ENCODE measurements at places on chromosomes 4 and X.
A peak's percentile ranks its signal among the peaks of the same experiment; 100 is the strongest.

DNA sequence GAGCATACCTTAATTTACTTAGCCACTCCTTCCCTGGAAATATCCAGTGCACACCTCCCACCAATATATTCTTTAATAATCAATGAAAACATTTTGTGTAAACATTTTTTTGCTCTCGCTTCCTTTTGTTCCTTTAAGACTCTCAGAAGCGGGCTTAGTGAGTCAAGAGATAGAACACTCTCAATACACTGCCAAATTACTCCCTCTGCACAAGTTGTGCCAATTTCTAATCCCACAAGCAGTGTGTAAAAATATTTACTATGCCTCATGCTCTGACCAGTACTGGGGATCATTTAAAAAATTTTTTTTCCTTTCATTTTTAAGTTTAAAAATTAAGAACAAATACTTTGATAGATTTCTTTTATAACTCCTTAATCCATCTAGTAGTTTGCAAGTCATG, 5.1 kb downstream of the MORF4L2 start:
- H3K4me1 ChIP-seq, result peaks cover 11% of the 10 kb centered on the region
- no peak for DNase-seq
- no peak overlapping the region for H3K4me3 ChIP-seq

DNA sequence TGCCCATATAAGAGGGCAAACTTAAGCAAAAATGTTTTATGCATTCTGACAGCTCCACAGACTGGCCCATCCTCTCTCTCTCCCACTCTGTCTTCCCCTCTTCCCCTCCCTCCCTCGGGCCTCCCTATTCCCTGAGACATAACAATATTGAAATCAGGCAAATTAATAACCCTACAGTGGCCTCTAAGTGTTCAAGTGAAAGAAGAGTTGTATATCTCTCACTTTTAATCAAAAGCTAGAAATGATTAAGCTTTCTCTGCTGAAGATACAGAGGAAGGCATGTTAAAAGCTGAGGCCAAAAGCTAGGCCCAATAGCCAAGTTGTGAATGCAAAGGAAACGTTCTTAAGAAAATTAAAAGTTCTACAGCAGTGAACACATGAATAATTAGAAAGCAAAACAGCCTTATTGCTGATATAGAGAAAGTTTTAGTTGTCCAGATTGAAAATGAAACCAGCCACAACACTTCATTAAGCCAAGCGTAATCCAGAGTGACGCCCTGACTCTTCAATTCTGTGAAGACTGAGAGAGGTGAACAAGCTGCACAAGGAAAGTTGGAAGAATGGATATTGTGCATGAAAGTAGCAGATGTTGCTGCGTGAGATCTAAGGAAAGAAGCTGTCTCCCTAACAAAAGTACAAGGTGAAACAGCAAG, 54.9 kb downstream of the USO1 start:
- H3K4me3 ChIP-seq, result no peak overlapping the region
- no peak for DNase-seq
- no peak overlapping the region for H3K27ac ChIP-seq
- H3K4me1 ChIP-seq, result no peaks in the 10 kb centered on the region
- H3K36me3 ChIP-seq, result peaks cover 55% of the 10 kb centered on the region

- peaks cover 10% of the 10 kb centered on the region for H3K4me1 ChIP-seq
- H3K27ac ChIP-seq, result no peak overlapping the region
- no peak for DNase-seq
- no peak overlapping the region for H3K4me3 ChIP-seq
- H3K27me3 ChIP-seq, result peaks cover 38% of the 10 kb centered on the region
- no peaks in the 10 kb centered on the region for H3K36me3 ChIP-seq
Observed at GRCh38 chr4:46387956-46388355, 2.0 kb downstream of the GABRA2 start.

DNA sequence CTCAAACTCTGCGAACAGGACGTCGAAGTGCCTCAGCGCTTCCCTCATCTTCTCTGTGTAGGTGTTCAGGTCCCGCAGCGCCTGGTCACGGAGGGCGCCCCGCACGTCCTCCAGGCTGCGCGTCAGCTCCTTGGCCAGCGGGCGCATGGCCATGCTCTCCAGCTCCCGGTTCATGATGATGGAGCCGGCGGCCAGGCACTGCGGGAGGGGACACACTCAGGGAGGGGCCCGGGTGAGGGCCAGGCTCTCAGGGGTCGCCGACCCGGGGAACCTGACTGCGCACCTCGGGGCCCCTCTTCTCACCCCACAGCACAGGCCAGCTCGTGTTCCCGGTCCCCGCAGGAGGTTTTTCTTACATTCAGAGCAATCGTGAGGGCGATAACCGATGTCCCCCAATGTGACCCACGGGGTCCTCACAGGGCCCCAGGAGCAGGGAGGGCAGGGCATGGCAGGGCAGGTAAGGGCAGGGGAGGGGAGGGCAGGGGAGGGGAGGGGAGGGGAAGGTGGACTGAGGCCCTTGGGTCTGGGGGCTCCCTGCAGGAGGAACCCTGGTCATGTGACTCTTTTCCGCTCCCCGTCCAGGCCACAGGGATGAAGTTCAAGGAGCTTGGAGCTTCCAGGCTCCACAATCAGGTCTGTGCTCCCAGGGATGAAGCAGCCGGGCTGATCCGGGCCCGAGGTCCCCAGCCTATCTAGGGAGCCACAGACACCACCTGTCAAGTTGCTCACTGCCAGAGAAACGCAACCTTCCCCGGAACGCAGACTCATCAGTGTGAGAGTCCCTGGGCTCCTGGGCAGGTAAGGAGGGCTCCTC, 77.8 kb upstream of the MXD4 start:
- no peak for DNase-seq
- no peak overlapping the region for H3K27ac ChIP-seq
- no peaks in the 10 kb centered on the region for H3K36me3 ChIP-seq
- H3K4me1 ChIP-seq, result no peaks in the 10 kb centered on the region

DNA sequence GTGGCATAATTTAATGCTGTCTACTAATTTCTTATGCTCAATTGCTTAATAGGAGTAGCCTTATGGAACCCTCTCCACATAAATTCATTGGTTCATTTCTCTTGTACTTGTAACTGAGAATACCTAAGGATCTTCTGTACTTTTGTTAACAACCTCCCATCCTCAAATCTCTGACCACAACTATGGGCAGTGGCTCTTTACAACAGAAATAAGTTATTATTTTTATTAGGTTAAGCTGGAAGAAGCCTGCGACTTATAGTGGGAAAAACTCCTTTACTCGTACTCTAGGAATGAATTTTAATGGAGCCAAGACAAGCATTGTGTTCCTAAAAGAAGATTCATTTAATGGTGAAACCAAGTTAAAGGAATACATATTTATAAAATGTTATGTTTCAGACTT, 337.1 kb upstream of the CTSO start:
- no peaks in the 10 kb centered on the region for H3K4me1 ChIP-seq
- H3K4me3 ChIP-seq, result no peak overlapping the region
- no peak overlapping the region for H3K27ac ChIP-seq
- H3K27me3 ChIP-seq, result no peaks in the 10 kb centered on the region

DNA sequence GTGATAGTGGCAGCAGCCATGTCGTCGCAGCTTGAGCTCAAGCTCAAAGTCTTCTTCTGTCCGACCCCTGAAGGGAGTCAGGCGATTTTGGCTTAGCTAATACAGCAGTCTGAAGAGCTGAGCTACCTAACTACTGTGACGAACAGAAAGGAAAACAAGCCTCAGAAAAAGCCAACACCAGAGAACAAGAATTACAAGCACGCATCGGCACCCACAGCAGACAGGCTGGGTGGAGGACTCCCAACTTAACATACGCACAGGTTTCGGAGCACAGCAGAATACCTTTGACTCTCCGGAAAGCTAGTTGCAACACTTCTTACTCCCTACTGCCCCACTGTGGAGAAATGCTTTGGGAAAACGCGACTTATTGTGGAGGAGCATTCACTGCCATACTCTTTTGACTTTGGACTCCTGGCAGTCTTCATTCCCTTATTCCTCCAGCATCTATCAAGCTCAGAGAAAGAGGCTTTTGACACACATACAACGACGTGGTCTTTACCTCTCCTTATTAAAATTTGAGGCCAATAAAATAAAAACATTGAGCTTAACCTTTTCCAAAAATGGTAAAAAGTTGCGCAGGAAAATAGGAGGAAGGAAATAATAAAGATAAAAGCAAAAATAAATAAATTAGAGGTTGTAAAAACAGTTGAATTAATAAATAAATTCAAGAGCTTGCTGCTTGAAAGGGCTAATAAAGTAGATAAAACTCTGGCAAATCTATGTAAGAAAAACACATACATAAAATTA, 41.3 kb upstream of the GPC3 start:
- peak overlapping the region; percentile 32 for H3K4me3 ChIP-seq
- H3K4me1 ChIP-seq, result peaks cover 7% of the 10 kb centered on the region
- H3K27ac ChIP-seq, result no peak overlapping the region
- no peaks in the 10 kb centered on the region for H3K36me3 ChIP-seq
- no peaks in the 10 kb centered on the region for H3K27me3 ChIP-seq

DNA sequence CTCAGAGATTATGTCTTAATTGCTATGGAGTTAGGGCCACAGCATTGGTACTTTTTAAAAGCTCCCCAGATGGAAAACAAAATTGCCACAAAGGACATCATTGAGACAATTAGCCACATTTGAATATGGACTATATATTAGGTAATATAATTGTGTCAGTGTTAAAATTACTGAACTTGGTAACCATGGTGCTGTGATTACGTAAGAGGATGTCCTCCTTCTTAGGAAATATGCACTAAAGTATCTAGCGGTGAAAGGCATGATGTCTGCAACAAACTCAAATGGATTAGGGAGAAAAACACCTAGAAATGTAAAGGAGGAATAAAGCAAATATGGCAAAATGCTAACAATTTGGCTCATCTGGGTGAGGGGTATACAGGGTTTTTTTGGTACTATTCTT, 89.9 kb upstream of the PAK3 start:
- no peak overlapping the region for H3K27ac ChIP-seq
- no peaks in the 10 kb centered on the region for H3K4me1 ChIP-seq
- H3K4me3 ChIP-seq, result no peak overlapping the region
- DNase-seq, result no peak
- no peaks in the 10 kb centered on the region for H3K27me3 ChIP-seq

GRCh38 chrX:97858592-97858991, 974.9 kb downstream of the RPA4 start:
- H3K27me3 ChIP-seq, result no peaks in the 10 kb centered on the region
- DNase-seq, result no peak
- H3K27ac ChIP-seq, result no peak overlapping the region

DNA sequence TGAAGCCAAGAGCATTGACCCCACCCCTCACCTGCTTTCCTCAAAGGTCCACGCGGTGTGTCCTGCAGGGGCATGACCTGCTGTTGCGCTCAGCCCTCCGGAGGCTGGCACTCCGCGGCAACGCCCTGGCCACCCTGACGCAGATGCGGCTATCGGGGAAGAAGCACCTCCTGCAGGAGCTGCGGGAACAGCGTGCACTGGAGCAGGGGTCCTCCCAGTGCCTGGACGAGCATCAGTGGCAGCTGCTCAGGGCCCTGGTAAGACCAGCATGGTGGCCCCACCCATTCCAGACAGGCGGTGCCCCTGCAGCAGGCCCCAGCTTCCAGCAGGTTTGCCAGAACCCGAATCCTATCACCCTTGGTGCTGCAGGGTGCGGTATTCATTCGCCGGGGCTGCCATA, 86.0 kb downstream of the EVC start:
- DNase-seq, result no peak
- no peaks in the 10 kb centered on the region for H3K27me3 ChIP-seq
- H3K4me1 ChIP-seq, result no peaks in the 10 kb centered on the region
- no peak overlapping the region for H3K4me3 ChIP-seq

- H3K4me3 ChIP-seq, result peak overlapping the region; percentile 88
- DNase-seq, result no peak
- peaks cover 18% of the 10 kb centered on the region for H3K4me1 ChIP-seq
Observed at GRCh38 chrX:101349193-101349562, 636 bp upstream of the TIMM8A start.

DNA sequence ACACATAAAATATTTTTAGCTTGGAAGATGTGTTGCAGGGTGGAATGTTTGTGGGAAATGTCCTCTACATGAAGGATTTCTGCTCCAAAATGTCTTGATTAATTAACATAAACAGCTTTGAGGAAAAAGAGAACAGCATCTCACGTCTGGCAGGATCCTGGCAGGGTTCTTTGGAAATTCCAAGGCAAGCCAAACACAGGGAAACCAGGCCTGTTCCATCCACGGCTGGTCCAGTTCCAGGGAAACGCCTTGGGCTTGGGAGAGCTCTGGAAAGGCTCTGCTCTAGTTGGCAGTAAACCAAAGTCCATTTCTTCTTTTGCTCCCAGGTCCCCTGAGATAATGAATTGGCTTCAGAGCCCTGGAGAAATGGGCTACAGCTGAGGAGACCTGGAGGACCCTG, 42.4 kb upstream of the GAB1 start:
- no peak for DNase-seq
- H3K27me3 ChIP-seq, result peaks cover 3% of the 10 kb centered on the region
- no peaks in the 10 kb centered on the region for H3K36me3 ChIP-seq
- H3K4me3 ChIP-seq, result no peak overlapping the region
- H3K4me1 ChIP-seq, result no peaks in the 10 kb centered on the region

- H3K36me3 ChIP-seq, result no peaks in the 10 kb centered on the region
- H3K27me3 ChIP-seq, result no peaks in the 10 kb centered on the region
- no peak overlapping the region for H3K27ac ChIP-seq
- H3K4me1 ChIP-seq, result peaks cover 12% of the 10 kb centered on the region
- DNase-seq, result no peak
Observed at GRCh38 chr4:143382596-143382995, 45.9 kb downstream of the GAB1 start.

GRCh38 chr4:139567159-139567870, 11.3 kb upstream of the SETD7 start:
- H3K4me3 ChIP-seq, result no peak overlapping the region
- H3K27me3 ChIP-seq, result no peaks in the 10 kb centered on the region
- no peak for DNase-seq
- no peak overlapping the region for H3K27ac ChIP-seq

DNA sequence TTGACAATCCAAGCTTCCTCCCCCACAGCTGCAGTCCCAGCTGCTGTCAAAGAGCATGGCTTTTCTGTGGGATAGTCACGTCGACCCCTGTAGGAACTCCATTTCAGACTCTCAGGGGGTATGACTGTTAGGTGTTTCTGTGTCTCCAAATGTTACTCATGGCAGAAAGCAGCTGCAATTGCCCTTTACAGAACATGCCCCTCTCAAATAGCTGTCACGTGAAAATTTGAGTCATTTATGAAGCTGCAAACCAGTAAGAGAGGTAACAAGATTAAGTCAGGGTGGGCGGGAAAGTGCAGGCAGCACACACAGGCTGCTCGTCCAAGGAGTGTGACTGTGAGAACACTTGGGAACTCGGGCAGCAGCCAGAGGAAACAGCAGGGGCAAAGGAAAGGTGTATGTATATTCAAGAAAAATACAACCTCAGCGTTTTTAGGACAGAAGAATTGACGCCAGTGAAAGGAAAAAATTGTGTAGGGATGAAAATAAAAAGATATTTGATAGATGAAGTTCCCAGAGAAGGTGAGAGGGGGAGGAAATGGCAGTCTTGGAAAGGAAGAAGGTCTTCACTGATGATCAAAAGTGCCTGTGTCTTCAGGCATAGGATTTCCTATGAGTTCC, 66.5 kb upstream of the TMEM184C start:
- no peak overlapping the region for H3K27ac ChIP-seq
- H3K4me1 ChIP-seq, result no peaks in the 10 kb centered on the region
- peaks cover 3% of the 10 kb centered on the region for H3K27me3 ChIP-seq
- no peak overlapping the region for H3K4me3 ChIP-seq
- no peaks in the 10 kb centered on the region for H3K36me3 ChIP-seq
- DNase-seq, result no peak

- no peaks in the 10 kb centered on the region for H3K36me3 ChIP-seq
- no peaks in the 10 kb centered on the region for H3K4me1 ChIP-seq
Observed at GRCh38 chr4:75099321-75099720, 166.4 kb downstream of the PARM1 start.

Data from activated naive CD8-positive, alpha-beta T cell treated with anti-CD3 and anti-CD28 coated beads, Interleukin-2, amount 50 U/mL, for 24 hours (primary cell).